ENCODE measurements at places on chromosomes 16 and 17. TPM values are rescaled to one million over a fixed set of nuclear protein-coding genes. Genes with fewer than 3 reads are reported as not detected.

TBX6 gene
- total RNA-seq = 2.5 TPM

CHST4 gene
- 6.6 TPM for total RNA-seq

HES7 gene
- total RNA-seq = 0.61 TPM

LRRC37A2 gene
- total RNA-seq = 3.7 TPM

HBQ1 gene
- not detected for total RNA-seq

UQCRC2 gene
- total RNA-seq = 150 TPM

IRF8 gene
- 0.23 TPM for total RNA-seq

CFAP119 gene
- total RNA-seq = 23.4 TPM

PMFBP1 gene
- 2.3 TPM for total RNA-seq

ZPBP2 gene
- total RNA-seq = not detected

HOXB6 gene
- 160 TPM for total RNA-seq

TMEM92 gene
- total RNA-seq = 17.8 TPM

GCGR gene
- total RNA-seq = 0.71 TPM

SLC13A2 gene
- not detected for total RNA-seq

TIMP2 gene
- 12.6 TPM for total RNA-seq

All from HT-29 (cell line).